Small intestine (tissue), 16 donors: ENCODE measurements at places on chromosomes 1 and 21. TPM values are rescaled to one million over a fixed set of nuclear protein-coding genes. Genes with fewer than 3 reads are reported as not detected.

- no peak overlapping the region for H3K27ac ChIP-seq
- no peaks in the 10 kb centered on the region for H3K4me1 ChIP-seq
- H3K36me3 ChIP-seq: no peaks in the 10 kb centered on the region
- H3K27me3 ChIP-seq: no peaks in the 10 kb centered on the region
- DNase-seq: peak; percentile 26
These were observed 48.0 kb upstream of the COG2 start for GRCh38 chr1:230594214-230594773.

FCRL3 gene
- not detected for polyA plus RNA-seq

GRCh38 chr1:59601041-59601441 lies 213.7 kb upstream of the HOOK1 start:
- H3K4me3 ChIP-seq: no peak overlapping the region
- H3K4me1 ChIP-seq: no peaks in the 10 kb centered on the region
- no peak for DNase-seq
- no peaks in the 10 kb centered on the region for H3K36me3 ChIP-seq
- no peak overlapping the region for H3K27ac ChIP-seq

SLC26A9 gene
- 0.22 TPM for polyA plus RNA-seq

DNA sequence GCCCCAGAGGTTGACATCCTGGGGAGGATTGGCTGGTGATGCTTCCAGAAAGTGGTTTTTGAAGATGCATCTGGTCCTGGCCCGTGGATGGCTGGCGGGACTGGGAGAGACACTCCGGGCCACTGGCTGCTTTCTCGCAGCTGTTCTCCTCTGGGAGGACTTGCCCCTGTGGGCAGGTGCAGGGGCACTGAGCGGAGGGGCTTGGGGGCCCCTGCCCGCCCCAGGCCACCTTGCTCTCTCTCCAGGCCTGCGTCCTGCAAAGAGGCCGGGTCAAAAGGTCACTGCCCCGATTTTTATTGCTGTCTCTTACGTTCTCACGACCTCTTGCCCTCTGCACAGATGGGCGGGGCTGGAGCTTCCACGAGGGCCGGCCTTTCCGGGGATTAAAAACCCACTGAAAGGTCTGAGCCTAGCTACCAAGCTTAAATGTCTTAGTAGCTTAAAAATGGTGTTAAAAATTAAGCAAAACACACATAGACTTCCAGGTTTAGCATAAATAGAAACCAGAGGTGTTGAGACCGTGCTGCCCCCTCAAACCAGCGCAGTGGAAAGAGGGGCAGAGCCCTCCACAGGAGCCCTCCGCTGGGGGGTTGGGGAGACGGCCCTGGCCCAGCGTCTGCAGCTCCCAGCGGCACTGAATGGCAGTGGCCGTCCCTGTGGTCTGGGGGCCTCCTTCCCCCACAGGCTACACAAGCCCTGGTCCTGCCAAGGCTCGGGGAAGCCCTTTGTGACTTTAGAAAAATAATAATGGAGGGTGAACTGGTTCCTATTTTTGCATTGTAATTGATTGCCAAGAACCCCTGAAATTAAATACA lies 43.9 kb downstream of the SKI start:
- DNase-seq: peak; percentile 42
- peaks cover 72% of the 10 kb centered on the region for H3K4me1 ChIP-seq
- H3K27me3 ChIP-seq: no peaks in the 10 kb centered on the region
- no peak overlapping the region for H3K27ac ChIP-seq
- H3K4me3 ChIP-seq: no peak overlapping the region
- H3K36me3 ChIP-seq: peaks cover 50% of the 10 kb centered on the region

CLCA4 gene
- 1.2 TPM for polyA plus RNA-seq

DNA sequence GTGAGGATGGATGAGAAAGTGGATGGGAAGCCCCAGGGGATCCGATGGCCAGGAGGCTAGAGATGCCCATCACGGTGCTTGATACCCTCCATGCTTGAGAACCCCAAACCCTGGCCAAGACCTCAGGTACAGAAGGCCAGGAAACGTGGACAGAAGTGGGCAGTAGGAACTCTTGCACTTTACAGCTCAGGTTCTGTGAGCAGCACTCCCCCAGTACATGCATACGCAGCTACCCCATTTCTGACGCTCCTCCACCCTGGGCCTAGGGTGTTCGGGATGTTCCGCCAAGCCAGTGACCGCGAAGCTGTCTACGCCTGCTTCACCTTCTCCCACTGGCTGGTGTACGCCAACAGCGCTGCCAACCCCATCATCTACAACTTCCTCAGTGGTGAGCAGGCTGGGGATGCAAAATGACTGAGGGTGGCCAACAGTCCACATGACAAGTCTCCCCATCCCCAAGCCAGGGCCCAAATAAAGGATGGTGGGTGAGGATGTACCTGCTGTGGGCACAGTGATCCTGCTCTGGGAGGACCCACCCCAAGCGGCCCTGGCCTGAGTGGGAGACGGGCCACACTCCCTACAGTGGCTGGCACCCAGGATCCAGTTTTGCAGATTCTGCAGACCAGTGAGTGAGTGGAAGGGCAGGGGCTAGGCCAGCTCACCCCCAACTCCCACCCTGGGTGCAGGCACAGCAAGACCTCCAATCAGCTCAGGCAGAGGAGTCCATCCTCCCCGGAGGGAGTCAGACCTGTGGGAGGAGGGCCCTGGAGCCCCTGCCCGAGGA lies 7.4 kb downstream of the HCRTR1 start:
- H3K36me3 ChIP-seq: peaks cover 7% of the 10 kb centered on the region
- no peaks in the 10 kb centered on the region for H3K27me3 ChIP-seq
- H3K4me3 ChIP-seq: no peak overlapping the region
- no peak overlapping the region for H3K27ac ChIP-seq

DNA sequence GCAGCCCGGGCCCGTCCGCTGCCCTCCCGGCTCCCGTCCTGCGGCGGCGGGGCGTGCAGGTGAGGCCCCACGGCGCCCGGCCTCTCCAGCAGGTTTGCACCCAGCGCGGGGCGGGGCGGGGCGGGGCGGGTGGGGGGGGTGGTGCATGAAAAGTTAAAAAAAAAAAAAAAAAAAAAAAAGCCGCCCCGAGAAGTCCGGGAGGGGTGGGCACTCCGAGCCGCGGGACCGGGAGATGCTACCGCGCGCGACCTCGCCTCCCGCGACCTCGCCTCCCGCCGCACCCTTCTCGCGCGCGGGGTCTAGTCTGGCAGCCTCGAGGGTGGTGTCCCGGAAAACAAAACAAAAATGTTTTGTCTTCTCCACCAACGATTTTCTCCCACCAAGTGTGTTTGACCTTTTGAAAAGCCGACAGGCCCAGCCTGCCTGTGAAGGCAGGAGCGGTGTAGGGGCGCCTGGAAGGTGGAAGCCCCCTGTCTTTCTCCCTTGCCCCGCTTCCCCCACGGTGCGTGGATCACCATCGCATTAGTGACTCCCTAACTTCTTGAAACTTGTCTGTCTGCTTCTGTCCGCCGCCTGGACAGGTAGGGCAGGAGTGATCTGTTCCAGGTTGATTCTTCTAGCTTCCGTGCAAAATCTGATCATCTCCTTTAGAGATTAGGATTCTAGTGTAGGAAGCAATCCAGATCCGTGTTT lies 569 bp downstream of the RCAN3 start:
- peak overlapping the region; percentile 57 for H3K4me3 ChIP-seq
- DNase-seq: peak; percentile 55
- peaks cover 15% of the 10 kb centered on the region for H3K4me1 ChIP-seq
- no peaks in the 10 kb centered on the region for H3K36me3 ChIP-seq
- no peaks in the 10 kb centered on the region for H3K27me3 ChIP-seq

DNA sequence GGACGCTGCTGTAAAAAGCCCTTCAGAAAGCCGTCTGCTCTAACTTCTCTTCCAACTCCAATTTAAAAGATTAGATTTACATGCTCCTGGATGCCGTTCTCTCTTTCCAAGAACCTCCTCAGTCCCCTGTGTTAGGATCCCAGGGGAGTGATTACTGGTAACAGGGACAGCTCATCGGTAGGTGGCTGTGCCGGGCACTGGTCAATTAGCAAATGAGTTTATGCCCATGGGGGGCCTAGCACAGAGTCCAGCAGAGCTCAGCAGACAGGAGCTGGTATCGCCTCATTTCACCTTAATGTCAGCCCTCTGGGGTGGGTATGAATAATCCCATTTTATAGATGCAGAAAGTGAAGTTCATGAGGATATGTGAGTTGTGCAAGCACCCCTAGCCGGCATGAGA lies 191.9 kb downstream of the GRIK3 start:
- peaks cover 5% of the 10 kb centered on the region for H3K4me1 ChIP-seq
- H3K4me3 ChIP-seq: no peak overlapping the region
- H3K36me3 ChIP-seq: no peaks in the 10 kb centered on the region
- no peak for DNase-seq
- no peak overlapping the region for H3K27ac ChIP-seq
